ENCODE measurements at places on chromosomes 3 and 15.

- DNase-seq: no peak
Measured at GRCh38 chr3:100577382-100578008, 31.9 kb upstream of the ADGRG7 start.

DNA sequence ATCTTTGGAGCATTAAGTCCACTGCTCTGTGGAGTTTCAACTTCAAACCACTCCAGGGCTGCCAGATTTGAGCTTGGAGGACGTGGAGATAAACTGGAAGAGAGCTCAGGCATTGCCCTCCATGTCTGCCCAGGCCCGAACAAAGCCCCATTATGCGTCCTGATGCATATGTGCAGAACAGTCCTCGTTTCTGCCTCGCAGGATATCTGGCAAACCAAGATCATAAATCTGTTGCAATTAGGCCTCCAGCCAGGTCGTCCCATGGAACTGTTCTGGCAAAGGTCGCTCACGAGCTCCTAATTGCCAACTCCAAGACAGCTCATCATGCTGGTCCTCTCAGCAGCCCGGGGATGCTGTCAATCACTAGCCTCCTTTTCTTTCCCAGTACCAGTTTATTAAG, 91.2 kb downstream of the SEMA5B start:
- no peak for DNase-seq

DNA sequence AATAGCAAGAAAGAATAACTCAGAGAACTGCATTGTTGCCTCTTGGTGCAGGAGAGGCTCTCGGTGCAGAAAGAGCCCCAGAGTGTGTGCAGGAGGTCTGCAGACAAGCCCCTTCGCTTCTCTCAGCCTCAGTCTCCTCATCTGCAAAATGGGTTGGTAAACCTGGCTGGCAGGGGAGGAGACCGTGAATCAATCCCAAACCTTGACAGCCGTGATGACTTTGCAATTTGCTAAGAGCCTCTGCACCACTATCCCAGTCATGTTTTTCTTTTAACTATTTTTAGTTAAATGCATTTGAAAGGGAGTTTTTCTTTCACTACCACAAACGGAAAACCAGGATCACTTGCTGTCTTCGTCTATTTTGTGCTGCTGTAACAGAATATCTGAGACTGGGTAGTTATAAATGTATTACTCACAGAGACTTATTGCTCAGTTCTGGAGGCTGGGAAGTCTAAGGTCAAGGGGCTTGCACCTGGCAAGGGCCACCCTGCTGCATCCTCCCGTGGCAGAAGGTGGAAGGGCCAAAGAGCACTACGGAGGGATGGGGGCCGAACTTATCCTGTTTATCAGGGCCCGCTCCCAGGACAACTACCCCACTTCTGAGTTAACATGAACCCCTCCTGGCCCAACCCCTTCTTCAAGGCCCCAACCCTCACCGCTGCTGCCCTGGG, 14.2 kb upstream of the IQSEC1 start:
- no peak for DNase-seq

DNA sequence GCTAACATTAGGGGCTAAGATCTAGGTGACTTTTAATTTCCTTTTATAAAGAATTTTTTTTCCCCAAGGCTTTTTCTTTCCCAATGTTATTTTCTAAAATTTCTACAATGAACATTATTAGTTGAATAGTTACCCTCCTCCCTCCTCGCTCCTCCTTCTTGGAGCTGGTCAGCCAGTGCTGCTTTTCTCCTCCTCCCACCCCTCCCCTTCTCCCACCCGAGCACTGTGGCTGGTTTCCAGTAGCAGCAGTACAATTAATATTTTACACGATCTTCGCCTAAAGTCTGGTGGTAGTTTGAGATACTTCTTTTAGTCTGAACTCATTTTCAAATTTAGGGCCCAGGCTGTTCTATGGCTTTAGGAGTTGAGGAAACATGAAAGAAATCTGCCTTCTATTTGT, 41.6 kb downstream of the EEFSEC start:
- DNase-seq: no peak

GRCh38 chr3:23108451-23109057, 94.6 kb upstream of the UBE2E2 start:
- DNase-seq: no peak

DNA sequence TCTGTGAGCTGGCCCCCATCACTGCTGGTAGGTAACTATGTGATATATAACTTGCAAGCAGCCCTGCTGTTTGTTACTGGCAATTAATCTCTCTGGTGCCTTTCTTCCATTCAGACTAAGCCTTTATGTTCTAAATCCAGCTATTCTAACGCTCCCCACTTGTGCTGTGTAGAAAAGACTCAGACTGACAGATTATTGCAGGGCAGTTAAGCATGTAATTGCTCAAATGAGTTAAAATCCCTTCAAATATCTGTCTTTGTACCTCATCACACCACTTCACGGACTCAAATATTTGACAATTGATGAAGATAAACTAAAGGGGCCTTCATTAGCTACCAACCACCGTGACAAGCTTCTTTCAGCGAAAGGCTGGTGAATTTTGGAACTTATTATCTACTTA, 416.2 kb downstream of the NR2F2 start:
- no peak for DNase-seq

GRCh38 chr3:184337399-184337714, at the start of gene FAM131A:
TSS of gene FAM131A (plus strand) at chr3:184337600. CDS start at chr3:184337631, 31 bp downstream.
- no peak for DNase-seq

GRCh38 chr3:8651418-8652323, 7.1 kb upstream of the SSUH2 start:
- DNase-seq: no peak

DNA sequence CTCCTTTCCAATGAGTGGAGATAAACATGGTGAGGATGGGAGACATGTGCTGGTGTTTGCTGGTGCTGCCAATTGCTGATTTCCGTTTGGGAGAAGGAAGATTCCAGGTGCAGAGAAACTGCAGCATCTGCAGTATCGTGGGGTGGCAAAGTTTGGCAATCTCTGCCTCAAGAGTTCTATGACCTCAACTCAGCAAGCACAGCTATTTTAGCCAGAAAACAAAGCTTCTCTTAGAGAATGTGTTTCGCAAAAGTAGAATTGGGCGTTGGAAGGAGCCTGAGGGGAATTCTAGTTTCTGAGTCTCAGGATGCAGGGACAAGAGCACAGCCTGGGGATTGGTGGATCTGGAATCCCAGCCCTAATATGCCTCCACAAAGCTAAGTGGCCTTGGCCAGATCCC, 18.2 kb upstream of the SHC4 start:
- peak; percentile 58 for DNase-seq

DNA sequence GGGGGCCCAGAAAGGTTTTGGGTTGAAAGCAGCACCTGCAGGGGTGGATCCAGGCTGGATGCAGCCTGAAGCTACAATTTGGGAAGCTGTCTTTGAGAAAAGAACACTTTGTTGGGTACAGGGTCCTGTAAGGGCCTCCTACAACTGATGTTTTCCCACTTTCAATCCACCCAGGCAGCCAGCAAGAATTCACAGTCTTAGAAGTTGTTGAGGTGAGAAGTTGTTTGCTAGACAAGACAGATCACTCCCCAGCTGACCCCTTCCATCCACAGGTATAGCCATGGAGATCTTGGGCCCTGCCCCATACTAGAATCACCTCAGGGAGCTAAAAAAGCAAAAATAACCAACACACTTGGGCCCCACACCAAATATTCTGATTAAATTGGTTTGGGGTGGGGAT, 10.3 kb upstream of the SMAD6 start:
- no peak for DNase-seq

- DNase-seq: no peak
Measured at GRCh38 chr3:58651276-58651675, 15.3 kb downstream of the FAM3D start.

DNA sequence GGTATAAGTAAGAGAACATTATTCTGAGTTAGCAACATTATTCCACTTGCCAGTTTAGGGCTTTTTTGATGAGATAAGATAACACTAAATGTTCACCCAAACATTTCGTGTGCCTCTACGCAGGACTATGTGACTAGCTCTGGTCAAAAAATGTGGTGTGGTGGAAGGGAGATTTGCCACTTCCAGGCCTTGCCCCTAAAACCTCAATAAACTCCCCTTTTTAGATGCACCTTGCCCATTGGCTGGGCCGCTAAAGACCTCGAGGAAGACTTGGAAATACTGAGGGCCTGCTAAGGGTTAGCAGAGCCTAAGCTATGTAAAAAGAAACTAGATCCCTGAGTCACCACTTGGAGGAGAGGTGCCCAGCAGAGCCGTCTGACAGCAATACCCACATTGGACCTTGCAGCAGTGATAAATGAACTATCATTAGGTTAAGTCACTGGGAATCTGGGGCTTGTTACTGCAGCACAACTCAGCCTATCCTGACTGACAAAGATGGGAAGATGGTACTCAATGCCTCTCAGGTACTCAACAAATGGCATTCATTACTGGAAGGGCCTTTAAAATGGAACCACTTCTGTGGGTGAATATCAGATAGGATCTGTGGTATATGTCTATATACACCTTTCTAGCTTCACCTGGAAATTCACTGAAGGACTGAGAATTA, 331.5 kb upstream of the TLE3 start:
- DNase-seq: peak; percentile 30

DNA sequence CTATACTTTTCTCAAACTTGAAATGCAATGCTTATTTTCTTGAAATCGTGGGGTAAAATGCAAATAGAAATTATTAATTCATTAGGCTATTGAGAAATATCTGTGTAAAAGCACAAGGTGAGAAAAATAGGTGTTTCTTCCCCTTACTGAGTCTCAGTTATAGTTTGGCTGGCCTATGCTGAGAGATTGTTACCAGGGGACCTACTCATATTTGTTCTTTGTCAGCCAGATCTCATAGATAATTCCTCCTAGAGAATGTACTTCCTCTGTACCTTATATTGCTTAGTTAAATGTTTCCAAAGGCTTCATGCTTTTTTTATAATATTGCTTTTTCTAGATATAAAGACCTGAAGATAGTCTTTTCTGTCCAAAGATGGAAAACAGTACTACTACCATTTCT, 60.0 kb upstream of the TRPC1 start:
- no peak for DNase-seq

GRCh38 chr3:136141891-136142290, 54.2 kb downstream of the MSL2 start:
- no peak for DNase-seq

DNA sequence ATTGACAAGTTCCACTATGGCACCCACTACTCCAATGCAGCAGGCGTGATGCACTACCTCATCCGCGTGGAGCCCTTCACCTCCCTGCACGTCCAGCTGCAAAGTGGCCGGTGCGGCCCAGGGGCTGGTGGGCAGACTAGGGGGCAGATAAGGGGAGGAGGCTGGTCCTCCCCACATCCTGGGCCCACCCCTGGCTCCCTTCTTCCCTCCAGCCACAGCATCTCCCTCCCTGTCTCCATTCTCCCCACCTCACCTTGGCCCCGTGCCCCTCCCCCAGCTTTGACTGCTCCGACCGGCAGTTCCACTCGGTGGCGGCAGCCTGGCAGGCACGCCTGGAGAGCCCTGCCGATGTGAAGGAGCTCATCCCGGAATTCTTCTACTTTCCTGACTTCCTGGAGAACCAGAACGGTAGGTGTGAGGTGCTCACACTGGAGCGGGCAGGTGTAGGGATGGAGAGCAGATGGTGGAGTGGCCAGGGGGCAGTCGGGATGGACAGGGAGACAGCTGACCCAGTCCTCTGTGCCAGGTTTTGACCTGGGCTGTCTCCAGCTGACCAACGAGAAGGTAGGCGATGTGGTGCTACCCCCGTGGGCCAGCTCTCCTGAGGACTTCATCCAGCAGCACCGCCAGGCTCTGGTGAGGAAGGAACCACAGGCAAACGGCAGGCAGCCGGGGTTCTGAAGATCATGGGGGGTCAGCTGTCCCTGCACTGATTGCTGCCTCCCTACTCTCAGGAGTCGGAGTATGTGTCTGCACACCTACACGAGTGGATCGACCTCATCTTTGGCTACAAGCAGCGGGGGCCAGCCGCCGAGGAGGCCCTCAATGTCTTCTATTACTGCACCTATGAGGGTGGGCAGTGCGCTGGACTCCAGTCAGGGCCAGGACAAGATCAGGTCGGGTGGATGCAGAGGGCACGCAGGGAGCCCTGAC, 26.0 kb downstream of the NBEAL2 start:
- DNase-seq: peak; percentile 48

- DNase-seq: peak; percentile 65
Measured at GRCh38 chr15:74817370-74817737, 4.7 kb downstream of the LMAN1L start.

Data from breast epithelium (tissue), 4 donors.